HuH-7 (cell line): ENCODE measurements at places on chromosomes 3 and 15.

DNA sequence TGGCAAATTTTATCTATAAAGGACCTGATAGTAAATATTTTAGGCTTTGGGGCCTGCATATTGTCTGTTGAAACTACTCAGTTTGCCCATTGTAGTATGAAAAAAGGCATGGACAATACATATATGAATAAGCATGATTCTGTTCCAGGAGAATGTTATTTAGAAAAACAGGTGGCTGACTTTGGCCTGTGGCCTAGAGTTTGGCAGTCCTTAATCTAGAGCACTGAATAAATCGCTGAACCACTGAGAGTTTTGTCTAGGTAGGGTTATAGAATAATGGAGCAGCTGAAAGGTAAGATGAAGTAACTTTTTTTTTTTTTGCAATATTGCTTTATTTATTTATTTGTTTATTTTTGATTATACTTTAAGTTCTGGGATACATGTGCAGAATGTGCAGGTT lies 75.0 kb downstream of the LRRC49 start:
- no peak for DNase-seq

DNA sequence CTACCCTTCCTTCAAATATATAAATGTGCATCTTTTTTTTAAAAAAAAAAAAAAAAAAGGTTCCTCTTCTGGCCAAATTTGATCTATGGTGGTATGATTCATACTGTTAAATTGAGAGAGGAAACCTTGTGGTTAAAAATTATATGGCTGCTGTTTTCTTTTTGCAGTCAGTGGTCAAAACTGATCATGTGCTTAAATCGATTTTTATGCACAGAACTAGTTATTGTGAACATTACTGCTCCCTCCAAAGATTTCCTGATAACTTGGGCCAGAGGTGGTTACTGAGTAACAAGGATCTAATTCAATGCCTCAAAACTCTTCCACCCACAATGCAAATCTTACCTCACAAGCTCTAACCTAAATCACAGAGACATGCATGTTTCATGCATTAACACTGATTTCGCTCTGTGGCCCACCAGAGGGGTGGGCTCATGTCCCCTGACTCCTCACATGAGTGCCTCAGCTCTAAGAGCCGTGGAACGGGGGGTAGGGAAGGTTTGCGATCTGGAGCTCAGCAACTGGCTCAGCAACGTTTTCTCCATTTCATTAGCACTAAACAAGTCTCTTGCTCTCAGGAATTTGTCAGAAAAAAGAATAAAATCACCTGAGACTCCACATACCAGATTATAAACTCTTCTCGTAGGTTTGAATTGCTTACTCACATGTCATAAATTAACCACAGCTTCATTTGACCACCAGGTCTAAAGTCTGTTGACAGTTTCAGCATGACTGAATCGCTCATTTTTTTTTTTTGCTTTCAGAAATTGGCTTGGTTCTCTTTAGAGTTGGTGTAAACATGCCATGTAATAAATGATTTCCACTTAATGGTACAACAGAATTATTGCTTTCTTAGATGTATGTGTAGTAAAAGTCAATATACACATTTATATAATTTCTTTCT lies 280.4 kb downstream of the CD47 start:
- DNase-seq: peak; percentile 53

GRCh38 chr3:12999147-13000140 lies 73.8 kb downstream of the IQSEC1 start:
- DNase-seq: peak; percentile 84

DNA sequence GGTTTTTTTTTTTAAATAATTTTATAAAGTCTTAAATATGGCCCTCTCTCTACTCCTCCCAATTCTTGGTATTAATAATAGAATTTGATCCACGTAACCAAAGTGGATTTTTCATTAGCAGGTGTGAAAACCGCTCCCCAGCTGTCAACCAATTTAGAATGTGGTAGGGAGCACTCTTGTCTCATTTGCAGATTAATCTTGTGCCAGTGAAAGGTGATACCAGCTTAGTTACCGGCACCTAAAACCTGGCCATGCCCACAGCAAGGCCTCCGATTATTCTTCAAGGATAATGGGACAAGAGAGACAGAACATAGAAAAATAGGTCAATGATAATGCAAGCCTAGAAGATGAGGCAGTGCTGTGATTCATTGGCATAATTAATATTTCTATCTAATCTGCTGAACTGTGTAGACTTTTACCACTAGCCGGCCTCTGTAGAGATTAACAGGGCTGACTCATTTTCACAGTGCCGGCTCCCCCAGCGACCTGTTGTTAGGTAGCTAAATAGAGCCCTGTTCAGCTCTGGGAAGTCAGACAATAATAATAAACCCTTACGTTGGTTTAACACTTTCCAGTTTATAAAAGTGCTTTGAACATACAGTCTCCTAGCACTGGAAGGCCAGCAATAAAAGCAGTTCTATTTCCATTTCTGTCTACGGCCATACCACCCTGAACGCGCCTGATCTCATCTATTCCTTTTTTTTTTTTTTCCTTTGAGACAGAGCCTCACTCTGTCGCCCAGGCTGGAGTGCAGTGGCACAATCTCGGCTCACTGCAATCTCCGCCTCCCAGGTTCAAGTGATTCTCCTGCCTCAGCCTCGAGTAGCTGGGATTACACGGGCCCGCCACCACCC lies 102.9 kb downstream of the SHQ1 start:
- DNase-seq: no peak
